ENCODE measurements at places on chromosomes 7 and 10.

DNA sequence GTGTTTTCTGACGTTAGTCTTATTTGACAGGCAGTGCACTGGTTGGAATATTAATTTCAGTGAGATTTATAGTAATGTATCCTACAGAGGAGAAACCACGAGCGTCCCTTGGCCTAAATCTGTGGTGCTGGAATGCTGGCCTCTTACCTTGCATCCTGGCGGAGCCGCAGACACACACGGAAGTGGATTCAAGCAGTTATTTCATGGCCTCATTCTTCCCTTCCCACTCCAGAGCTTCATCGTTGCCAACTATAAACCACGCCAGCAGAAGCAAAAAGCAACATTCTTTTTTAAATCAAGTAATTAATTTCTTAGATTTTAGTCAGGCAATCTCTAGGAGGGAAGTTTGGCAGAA lies 13.1 kb downstream of the WIPI2 start:
- no peak for DNase-seq

DNA sequence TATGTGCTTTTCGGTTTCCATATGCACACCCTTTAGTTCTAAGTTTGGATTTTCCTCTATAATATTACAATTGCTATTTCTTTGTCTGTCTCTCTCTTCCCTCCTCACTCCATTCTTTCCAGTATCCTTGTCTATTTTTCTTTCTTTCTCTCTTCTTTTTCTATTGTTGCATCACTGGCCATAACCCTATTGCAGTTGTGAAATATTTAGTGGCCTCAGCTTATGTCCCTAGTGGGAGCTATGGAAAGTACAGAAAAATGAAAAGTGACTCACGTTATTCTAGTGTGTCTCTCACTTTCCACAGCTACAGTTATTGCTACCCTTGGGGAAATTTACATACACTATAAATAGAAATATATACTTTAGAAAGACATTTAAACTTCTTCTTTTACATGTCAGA lies 59.1 kb downstream of the CNTNAP2 start:
- DNase-seq, result peak; percentile 5

DNA sequence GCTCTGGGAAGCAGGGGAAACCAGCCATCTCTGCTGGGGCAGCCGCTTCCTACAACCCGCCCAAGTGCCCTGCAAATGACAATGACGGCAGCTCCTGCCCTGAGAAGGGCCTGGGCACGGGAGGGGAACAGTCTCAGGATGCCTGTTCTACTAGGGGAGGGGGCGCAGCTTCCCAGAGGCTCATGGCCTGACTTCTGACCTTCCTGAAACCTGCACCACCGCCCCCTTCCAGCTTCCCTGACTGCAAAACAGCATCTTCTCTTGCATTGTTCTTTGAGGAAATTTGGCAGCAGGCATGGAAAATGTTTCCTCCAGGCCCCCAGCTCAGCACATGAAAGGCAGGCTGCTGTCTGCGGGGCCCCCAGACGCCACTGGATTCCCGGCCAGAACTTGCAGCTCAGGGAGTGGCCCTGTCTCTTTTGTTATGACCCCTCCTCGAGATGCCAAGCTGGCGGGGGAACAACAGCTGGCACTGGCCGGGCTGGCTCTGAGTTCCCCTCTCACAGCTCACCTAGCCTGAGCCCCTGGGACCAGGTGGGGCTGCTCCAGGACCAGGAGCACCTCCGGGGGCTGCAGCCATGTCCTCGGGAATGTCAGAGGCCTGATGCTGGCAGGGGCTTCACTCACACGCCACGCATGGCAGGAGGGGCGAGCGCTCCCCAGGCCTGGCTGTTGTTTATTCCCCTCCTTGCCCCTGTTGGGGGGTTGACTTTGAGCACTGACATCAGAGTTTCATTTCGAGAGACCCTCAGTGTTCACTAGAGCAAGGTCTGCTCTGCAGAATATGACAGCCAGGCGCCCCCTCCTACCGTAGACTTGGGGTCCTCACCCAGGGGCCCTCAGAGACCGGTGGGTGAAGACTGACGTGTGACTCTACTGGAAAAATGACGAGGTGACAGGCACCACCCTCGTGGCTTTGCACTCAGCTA lies 62.7 kb downstream of the CALML3 start:
- DNase-seq, result no peak

DNA sequence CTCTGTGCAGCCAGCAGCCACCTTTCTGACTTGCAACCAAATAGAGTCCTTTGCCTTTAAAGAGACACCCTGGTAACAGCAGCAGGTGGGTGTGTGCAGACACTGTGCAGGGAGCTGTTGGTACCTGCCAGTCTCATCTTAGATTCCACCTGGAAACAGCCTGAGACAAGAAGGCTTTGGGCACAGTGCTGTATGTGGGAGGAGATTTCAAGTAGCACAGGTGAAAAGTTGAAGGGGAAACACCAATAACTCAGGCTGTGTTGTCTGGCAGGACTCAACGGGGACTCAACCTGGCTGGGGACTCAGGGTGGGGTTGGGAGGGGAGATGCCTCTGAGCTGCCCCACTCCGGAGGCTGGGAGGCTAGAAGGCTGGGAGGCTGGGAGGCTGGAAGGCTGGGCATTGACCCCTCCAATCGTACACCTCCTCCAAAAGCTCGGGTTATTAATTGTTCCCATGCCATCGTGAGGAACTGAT lies 6.7 kb downstream of the CPXM2 start:
- no peak for DNase-seq

GRCh38 chr7:147556317-147556716 lies 1034.2 kb upstream of the C7orf33 start:
- DNase-seq, result no peak

- DNase-seq, result peak; percentile 41
Measured at GRCh38 chr10:35606430-35606829, 1.3 kb downstream of the GJD4 start.

DNA sequence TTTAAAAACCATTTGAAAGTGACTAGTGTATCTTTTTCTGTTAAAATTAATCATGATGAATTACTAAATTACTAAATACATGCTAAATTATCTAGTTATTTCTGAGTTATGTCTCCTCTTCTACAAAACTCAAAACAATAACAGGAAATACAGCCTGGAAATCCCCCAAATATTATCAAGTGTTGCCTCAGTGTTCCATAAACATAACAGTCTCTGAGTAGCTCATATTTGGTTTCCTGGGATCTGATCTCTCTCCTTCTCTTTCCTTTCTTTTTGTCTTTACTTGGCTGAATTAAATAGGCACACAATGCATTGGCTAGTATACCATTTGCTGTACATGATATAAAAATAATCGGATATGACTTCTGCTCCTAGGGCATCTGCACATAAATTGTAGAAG lies 277.6 kb upstream of the IGFBP3 start:
- no peak for DNase-seq

- DNase-seq, result no peak
Measured at GRCh38 chr10:116208956-116209567, 63.9 kb downstream of the GFRA1 start.

- DNase-seq, result no peak
Measured at GRCh38 chr10:102311025-102311420, 65.7 kb downstream of the GBF1 start.

GRCh38 chr10:95742485-95742884 lies 13.5 kb upstream of the ENTPD1 start:
- DNase-seq, result peak; percentile 50

GRCh38 chr7:15334536-15335263 lies 227.1 kb downstream of the AGMO start:
- no peak for DNase-seq

- DNase-seq, result no peak
Measured at GRCh38 chr7:90738249-90738648, 142.1 kb downstream of the CDK14 start.

GRCh38 chr7:30977896-30978564 lies 14.3 kb downstream of the GHRHR start:
- no peak for DNase-seq

DNA sequence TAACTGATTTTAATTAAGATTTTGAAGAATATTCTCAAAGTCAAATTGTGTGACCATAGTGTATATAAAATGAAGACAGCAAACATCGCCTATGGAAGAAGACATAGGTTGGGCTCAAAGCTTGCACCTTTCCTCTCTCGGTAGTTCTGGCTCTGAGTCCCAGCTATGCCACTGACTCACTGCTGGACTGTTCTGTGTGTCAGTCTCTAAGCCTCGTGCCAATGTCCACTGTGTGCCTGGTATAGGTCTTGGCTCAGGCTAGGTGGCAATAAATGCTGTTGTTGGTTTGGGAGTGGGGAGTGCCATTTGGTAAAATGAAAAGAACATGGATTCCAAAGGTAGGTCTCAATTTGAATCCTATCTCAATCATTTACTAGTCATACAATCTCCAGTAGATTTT lies 137.5 kb upstream of the RHEB start:
- no peak for DNase-seq

GRCh38 chr10:24519950-24520349 lies 203.7 kb downstream of the ARHGAP21 start:
- DNase-seq, result no peak

DNA sequence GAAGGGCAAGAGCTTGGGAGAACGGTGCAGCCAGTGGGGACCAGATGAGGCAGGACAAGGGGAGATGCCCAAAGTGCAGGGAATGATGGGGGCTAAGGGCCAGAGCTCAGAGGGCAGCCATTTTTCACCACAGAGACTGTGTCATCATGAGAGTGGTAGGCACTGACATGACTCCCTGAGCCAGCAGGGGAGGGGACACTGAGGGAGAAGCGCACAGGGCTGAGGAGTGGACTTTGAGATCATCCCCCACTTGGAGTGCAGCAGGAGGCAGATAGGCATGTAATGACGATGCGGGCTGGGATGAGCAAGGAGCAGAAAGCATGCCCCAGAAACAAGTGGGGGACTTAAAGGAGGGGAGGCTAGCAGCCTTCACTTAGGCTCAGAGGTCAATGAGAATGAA lies 5.2 kb upstream of the SMKR1 start:
- DNase-seq, result no peak

GRCh38 chr7:41401833-41402232 lies 301.1 kb downstream of the INHBA start:
- DNase-seq, result no peak

DNA sequence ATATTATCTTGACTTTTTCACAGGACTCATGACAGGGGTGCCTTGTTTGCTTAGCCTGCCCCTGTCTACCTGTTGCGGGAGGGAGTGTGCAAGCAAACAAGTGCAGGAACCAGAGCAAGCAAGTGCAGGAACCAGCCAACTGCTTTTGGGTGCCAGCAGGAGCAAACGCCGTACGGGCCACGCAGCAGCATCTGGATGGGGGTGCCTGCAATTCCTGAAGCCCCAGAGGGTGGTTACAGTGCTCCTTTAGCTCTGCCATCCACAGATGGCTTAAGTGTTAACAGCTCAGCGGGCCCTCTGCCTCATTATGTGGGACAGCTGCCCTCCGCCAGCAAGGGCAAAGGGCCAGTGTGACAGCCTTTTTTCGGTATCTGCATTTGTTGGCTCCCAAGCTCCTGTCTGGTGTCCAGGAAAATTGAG lies 83.5 kb downstream of the MICU1 start:
- DNase-seq, result no peak

DNA sequence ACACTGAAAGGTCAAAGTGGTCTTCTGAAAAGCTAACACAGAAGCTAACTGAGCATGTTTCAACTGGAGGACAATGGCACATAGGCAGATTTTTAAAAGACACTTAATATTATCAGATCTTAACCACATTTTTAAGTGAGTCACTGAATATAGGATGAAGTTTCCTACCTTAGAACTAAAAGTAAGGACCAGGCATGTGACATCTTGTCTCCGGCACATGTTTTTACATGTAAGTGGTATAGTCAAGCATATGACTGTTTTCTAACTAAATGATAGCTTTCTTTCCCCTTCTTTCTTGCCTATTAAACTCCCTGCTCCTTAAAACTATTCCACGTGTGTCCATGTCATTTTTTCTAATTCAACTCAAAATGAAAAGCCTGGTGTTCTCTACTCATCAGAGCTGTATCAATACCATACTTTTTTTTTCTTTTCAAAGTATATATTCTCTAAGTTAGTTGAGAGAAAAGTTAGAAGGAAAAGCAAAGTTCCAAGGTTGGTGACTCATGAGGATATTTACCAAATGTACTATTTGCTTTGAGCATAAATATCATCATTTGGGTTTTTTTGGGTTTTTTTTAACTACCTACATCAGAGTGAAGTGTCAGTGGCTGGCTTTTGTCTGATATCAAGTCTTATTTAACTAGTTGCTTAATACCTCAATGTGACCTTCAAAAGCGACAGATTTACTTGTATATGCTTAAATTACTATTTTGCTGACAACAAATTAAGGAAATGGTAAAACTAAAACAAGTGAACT lies 127.5 kb downstream of the CRPPA start:
- DNase-seq, result no peak

GRCh38 chr10:36254199-36254598 lies 612.1 kb upstream of the FZD8 start:
- no peak for DNase-seq

- DNase-seq, result no peak
Measured at GRCh38 chr10:279655-280054, 144.4 kb downstream of the ZMYND11 start.

DNA sequence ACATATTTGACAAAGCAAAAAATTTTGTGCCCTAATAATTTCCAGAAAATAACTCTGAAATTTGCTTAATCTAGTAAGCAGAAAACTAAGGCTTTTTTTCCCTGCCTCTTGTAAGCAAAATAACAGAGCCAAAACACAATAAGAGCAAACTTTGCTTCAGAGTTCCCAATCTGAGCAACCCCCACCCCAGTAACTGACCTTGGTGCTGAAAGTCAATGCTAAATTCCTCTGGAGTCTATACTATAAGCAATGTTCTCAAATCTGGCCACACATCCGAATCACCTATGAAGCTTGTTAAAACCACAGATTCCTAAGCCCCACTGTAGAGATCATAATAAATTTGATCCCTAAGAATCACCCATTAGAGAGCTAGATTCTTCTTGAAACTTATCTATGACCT lies 150.5 kb downstream of the ELAPOR2 start:
- peak; percentile 4 for DNase-seq

GRCh38 chr7:129366-130221 lies 62.8 kb upstream of the FAM20C start:
- no peak for DNase-seq

GRCh38 chr10:73136627-73137026 lies 26.4 kb downstream of the NUDT13 start:
- no peak for DNase-seq

DNA sequence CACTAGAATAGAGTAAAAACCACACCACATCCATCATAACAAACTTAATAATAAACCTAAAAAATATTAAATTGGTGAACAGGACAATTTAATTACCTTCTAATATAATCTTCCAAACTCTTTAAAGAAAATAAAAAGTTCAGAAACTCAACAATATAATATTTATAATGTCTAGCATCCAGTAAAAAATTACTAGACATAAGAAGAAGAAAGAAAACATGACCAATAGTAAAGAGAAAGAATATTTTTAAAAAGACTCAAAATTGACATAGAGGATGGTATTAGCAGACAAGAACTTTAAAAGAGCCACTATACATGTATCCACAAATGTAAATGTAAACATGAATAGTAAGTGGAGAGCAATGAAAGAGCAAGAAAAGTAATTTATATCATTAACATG lies 388.4 kb downstream of the TFEC start:
- DNase-seq, result no peak

- peak; percentile 8 for DNase-seq
Measured at GRCh38 chr7:39221901-39222300, 244.2 kb downstream of the POU6F2 start.

DNA sequence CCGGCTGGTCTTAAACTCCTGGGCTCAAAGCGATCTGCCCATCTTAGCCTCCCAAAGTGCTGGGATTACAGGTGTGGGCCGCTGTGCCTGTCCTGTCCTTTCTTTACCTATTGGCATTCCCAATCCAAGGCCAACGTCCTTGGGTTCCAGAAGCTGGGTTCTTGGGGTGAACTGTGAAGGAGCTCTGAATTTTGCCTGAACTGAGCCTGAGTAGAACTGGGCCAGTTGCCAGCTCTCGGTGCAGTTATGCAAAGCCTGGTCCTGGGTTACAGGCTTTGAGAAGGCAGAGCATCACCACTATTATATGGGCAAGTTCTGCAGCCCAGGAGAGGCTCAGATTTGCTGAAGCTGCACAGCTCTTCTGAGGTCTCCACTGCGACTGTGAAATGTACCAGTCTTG lies 24.6 kb upstream of the SH2D4B start:
- no peak for DNase-seq
